ENCODE measurements at places on chromosomes 2 and 18. TPM values are rescaled to one million over a fixed set of nuclear protein-coding genes. Genes with fewer than 3 reads are reported as not detected.

C2orf72 gene
- total RNA-seq: not detected

CDK5R2 gene
- not detected for total RNA-seq

- no peak for DNase-seq
These were observed 52.2 kb downstream of the CDK15 start for GRCh38 chr2:201858281-201859184.

TMEM182 gene
- 188 TPM for total RNA-seq

DNA sequence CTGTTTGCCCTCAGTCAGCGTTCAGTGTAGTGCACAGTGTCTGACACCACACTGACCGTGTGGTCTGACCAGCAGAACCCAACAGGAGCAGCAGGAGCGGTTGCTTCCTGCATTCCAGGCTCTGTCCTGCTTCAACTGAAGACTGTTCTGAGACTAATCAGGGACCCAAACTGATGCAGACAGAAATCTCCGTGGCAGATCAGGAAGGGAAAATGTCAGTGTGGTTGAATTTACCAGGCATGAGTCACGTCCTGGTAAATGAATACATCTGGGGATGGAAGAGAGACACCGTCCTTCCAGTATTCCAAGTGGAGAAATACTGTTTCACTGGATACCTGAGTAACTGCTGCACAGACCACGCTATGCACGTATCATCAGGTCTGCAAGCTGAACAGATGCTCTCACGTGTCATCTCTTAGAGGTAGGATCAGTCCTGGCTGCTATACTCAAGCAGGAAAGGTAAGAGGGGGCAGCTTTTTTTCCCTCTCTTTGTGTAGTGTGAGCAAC is 223.6 kb upstream of the EPAS1 start:
- DNase-seq: no peak

PARD3B gene
- 12.4 TPM for total RNA-seq

DNA sequence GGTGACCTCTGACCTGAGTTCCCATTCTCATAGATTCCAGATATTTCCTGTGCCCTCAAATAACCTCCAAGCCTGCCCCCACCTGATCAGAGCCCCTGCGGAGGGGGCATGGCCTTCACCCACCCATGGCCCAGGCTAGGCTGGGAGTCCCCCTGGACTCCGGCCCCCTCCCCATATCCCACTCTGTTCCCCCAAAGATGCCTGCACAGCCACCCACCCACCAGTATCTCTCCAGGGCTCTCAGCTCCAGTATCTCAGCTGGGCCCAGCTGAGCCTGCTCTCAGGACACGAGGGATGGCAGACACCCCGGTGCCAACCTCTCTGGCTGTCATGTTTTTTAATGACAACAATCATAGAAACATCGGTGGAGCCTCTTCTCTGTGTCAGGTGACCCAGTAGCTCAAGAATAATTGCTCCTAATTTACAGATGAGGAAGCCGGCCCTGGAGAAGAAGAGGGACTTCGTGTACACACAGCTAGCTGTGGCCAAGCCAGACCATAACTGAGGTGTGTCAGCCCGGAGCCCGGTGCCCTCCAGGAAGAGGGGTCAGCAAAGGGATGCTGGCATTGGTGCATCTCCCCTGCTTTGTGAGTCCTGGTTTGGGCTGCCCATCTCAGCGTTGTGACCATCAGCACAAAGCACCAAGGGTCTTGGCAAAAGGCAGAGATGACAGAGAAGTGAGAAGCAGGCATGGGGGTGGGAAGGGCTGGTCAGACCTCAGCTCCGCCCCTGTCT is 84.4 kb downstream of the SDC1 start:
- DNase-seq: no peak

- DNase-seq: no peak
These were observed 1101.2 kb downstream of the TSN start for GRCh38 chr2:122856696-122857095.

Data from heart right ventricle (tissue), 16 donors.